ENCODE measurements at places on chromosomes 13 and 19.

DNA sequence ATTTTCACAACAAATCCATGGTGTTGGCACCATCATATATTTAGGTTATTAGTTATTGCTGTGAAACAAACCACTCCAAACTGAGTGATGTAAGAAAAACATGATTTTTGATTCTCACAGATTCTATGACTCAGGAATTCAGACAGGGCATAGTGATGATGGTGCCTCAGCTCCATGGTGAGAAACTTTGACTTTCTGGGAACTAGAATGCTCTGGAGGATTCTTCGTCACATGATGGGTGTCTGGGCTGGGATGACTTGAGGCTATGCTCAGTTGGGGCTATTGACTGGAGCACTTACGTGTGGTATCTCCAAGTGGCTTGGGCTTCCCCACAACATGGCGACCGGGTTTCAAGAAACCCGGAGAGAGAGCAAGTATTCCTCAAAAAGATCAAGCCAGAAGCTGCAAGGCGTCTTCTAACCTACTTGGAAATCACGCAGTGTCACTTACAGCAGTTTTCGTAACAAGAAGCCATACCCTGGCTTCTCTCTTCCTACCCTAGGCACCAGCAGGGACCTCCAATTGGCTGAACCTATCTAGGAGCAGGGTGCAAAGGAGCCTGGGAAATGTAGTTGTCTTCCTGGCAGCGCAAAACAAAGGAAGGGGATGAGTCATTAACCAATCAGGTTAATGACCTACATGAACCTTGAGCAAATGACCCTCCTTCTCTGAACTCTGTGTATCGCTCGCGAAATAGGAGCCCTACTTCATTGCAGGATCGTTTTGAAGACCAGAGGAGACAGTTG lies 22.4 kb downstream of the VAV1 start:
- no peak for DNase-seq

DNA sequence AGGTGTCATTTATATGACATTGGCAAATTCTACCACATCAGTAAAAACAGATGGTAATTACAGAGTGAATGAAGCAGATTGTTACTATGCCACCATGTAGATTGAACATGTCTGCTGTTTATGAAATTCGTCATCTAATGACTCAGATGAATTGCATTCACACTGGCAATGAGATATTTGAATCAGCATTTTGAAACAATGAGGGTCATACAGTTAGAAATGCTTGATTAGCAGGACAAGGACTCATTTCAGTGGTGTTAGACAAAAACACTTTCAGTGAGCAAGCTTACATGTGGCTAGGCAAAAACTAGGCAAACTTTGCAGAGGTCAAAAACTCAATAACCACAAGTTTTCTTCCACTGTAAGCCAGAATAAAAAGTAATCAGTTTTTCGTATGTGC lies 1165.0 kb downstream of the SLITRK1 start:
- no peak for DNase-seq

- DNase-seq = peak; percentile 68
Measured at GRCh38 chr19:14361824-14362223, 19.4 kb upstream of the ADGRE5 start.

DNA sequence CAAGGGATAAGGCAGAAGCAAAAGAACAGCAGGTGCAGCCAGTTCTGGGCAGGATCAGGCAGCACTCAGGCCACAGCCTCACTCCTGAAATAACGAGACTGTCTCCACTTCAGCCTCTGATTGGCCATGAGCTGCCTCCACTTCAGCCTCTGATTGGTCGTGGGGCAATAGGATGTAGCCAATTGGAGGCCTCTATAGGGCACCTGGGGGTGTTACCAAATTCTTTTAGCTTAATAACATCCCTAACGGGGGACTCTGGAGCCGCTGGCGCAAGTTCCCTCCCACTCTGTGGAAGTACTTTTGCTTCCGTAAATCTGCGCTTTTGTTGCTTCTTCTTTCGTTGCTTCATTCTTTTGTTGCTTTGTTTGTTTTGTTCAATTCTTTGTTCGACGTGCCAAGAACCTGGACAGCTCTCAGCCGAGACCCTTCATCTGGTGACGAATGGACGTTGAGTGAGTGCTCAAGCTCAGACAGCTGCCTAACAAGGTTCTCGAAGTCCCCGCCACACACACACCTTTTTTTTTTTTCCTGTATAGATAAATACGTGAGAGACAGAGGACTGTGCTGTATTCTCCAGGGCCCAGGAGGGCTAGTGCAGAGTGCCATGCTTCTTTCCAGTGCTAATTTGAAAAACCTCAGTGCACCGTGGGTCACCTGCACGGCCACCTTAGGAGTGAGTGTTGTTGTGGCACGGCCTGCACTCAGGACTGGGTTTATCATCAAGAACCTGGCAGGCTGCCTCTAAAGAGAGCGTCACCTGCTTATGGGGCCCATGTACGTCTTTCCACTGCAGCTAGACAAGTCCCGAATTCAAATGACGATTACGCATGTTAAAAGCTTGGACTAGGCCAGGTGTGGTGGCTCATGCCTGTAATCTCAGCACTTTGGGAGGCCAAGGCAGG lies 32.0 kb upstream of the TUBGCP3 start:
- DNase-seq = peak; percentile 53

DNA sequence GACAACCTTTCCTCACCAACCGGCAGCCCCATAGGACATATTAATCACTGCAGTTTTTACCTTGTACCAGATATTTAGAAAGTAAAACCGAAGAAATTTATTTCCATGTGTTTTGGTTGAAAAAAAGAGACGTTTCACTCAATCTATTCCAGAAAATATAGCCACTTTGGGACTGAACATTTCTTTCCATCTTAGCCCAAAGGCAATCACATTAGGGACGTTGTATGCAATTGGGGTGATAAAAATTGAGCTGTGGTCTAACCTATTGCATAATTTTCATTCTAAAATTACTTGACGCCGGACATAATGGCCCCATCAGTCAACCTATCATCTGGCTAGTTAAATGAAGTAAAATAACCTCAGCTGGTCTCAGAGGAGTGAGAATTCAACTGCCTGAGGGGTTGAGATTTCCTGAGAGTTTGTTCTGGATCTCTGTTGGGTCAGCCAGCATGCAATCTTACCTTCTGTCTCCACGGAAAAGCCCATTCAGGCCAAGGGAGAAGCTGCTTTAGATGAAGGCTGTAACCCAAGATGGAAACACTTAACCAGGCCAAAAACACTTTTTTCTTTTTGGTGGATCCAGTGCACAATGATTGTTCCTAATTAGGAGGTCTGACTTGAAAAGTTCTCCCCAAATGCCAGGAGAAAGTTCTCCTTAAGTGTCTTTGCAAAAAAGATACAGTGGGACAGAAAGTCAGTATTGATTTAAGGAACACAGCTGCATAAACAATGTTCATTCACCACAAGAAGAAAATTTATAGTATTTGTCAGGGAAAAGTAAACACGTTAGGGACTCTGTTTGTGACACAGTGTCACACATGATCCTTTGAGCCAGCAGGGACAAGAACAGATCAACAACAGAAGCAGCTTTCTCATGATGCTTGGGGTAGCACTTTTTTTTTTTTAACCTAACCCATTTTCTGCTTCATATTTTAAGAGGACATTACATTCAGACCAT lies 34.1 kb downstream of the DLEU7 start:
- DNase-seq = no peak

Measured in NAMALWA (cell line).